ENCODE measurements at places on chromosomes 6 and 20.
A peak's percentile ranks its signal among the peaks of the same experiment; 100 is the strongest.

GRCh38 chr20:24780674-24781417, 168.2 kb upstream of the CST7 start:
- DNase-seq = no peak

- no peak for DNase-seq
Observed at GRCh38 chr6:169830876-169831275, 79.5 kb downstream of the ERMARD start.

GRCh38 chr20:23629017-23629541, 8.7 kb downstream of the CST3 start:
- DNase-seq = no peak

GRCh38 chr20:53174454-53174853, 202.3 kb downstream of the TSHZ2 start:
- DNase-seq = no peak

DNA sequence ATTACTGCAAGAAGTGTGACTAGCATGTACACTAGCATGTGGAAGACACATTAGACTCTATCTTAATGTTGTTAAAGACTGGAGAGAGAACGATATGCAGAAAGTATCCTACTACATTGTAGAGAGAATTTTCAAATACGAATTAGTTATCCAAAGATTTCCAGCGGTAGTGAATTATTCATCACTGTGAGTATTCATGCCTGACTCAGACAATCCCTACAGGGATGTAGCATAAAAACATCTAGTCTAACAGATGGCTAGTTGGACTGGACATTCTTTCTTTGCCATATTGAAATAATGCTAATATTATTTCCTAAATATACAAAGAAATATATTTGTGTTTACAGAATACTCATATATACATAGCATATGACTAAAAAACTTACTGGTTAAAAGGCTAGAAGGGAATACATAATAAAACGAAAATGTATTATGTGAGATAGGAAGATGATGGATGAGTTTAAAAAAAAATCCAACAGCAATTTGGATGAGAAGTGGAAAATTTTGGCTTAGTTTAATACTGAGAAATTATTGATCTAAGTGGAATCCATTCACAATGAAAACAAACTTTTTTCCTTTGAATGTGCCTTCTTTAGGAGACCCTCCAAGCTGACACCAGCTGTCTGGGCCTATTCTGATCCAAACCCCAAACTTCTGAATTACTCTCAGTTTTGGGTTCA, 580.7 kb downstream of the RFPL4B start:
- DNase-seq = no peak

- DNase-seq = no peak
Observed at GRCh38 chr6:51568771-51569170, 518.6 kb downstream of the PKHD1 start.

- no peak for DNase-seq
Observed at GRCh38 chr6:7000825-7001777, 106.7 kb upstream of the RREB1 start.

- no peak for DNase-seq
Observed at GRCh38 chr6:1526398-1527072, 83.2 kb upstream of the FOXC1 start.

GRCh38 chr6:110098511-110099116, 80.9 kb downstream of the WASF1 start:
- no peak for DNase-seq

DNA sequence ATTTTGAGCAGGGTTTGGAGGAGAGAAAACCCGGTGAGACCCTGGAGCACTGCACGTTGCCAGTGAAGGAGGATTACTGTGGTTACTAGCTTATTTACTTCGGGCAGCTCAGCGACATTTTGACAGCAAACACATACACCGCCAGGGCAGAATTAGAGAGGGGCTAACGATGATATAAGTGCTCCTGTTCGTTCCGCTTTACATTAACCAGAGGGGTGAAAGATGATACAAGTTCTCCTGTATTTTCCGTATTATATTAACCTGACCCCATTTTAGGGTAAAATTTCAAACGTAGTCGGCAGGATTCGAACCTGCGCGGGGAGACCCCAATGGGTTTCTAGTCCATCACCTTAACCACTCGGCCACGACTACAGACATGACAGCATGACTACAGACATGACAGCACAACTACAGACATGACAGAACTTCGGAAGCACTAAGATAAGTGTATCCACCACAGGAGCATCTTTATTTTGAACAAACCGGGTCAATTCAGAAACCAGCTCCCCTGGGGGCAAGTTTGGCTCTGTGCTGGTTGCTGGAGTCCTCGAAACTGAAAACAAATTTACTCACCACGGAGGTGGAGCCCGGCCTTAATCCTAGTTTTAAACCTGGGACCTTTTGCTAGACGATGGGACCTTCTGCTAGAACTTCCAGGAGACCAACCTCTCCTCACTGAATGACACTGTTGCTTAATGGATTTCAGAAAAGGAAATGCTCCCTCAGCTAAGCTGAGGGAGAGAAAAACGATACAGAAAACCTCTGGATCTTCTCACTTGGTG, 80.4 kb upstream of the ZNF184 start:
- no peak for DNase-seq

DNA sequence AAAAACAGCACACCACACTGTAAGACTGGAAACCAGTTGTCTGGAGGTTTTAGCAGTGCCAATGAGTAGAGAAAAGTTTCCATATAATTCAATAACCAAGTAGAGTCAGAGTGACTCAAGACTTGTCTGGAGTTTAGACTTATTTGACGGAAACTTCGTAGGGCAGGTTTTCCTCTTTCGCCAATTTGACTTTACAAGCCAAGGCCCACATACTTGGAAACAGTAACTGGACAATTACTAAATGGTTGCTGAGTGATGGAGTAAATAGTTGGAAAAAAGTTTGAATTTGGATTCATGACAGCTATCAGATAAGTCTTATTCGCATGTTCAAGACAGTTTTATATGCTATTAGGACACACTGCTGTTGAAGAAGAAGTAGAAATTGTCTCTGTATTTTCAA, 48.1 kb upstream of the CTAGE9 start:
- DNase-seq = no peak

GRCh38 chr20:48635791-48636267, 192.0 kb downstream of the PREX1 start:
- peak; percentile 26 for DNase-seq

- no peak for DNase-seq
Observed at GRCh38 chr6:13810688-13811446, 3.5 kb downstream of the MCUR1 start.

DNA sequence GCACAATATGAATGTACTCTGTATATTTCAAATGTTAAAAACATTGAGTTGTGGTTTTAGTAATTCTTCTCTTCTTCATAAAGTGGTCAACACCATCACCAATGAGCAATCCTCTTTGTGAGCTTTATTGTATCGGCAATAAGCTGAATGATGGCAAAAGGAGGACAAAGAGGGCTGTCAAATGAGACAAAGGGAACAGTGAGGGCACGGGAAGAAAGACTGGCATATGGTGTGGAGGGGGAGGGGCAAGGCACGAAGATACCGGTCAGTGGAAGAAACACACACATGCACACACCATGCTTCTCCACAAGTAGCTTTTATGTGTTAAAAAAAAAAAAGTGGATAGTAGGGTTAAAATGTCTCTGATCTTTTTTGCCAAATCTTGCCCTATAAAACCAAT, 506.8 kb upstream of the CITED2 start:
- DNase-seq = no peak

DNA sequence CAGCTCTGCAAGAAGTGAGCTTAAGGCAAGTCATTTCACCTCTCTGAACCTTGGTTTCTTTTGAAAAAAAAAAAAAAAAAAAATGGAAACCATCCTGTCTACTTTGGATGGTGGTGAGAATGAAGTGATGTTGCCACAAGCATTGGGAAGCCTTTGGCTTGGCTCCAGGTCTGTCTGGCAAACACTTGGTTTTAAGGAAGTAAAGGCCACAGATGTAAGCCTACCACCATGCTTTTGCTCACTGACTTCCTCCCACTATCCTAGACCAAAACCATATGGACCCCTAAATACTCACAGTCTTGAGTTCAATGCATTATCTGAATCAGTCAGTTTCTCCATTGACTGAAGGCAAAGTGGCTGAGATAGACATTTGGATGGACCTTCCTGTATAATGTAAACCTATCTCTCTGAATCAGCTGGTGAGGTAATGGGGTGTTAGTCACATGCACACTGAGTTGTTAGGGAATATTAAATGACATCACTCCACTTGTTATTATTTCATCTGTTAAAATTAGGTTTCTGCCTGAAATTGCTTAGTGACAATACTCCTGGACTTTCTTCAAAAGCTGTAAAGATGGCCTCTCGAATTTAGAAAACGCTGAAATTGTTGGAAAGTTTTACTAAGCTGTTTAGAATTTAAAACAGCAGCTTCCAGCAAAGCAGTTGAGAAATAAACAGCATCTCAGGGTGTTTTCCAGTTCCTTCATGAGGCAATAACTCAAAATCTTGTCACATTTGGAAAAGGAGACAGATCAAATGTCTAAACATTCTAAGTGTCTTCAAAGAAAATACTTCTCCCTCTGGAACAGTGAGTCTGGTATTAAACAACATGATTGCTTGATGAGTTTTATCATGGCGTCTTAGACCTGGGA, 833.5 kb downstream of the DHX35 start:
- DNase-seq = no peak

DNA sequence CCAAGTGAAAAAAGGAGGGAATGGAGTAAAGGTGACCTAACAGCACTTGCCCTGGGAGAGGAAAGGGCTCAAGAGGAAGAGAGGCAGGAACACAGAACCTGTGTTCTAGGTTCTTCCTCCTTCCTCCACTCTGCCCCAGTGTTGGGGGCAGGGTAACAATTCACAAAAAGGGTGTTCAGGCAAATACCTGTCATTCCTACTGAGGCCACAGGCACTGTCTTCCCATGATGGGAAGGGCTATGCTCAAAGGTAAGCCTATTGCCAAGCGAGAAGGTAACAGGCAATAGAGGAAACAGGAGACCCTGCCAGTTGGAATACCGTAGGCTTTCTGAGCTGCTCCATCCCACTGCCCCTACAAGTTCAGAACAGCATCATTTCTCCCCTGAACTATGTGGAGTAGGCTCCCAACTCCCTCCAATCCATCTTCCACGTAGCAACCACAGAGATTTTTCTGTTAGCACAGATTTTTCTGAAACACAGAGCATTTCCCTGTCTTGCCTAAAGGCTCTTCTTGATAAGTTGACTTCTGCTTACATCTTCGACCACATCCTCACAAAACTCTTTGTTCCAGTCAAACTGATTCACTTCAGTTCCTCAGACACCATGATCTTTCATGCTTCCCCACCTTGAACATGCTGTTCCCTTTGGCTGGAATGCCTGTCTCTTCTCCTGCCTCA, 2.7 kb downstream of the AGPAT1 start:
- no peak for DNase-seq

DNA sequence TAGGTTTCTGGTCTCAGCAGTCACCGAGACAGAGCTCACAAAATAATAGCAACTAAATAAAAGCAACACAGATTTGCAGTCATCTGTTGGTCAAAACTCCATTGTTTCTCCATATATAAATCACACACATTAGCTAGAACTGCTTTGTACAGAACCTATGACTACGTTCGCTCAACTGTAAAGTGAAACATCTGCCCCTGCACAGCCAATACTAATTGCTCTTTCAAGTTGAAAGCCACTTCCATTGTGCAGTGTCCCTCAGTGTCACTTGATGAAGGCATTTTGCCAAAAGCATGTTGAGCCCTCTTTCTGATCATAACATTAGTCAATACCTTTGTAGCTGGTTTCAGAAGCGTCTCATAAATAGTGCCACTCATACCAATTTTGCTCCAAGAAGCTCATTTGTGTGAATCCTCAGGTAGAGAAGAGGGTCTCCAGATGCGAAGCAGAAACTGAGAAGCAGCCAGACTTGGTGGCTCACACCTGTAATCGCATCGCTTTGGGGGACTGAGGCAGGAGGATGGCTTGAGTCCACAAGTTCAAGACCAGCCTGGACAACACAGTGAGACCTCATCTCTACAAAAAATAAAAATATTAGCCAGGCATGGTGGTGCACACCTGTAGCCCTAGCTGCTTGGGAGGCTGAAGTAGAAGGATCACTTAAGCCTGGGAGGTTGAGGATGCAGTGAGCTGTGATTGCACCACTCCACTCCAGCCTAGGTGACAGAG, 68.9 kb downstream of the PERP start:
- DNase-seq = no peak

DNA sequence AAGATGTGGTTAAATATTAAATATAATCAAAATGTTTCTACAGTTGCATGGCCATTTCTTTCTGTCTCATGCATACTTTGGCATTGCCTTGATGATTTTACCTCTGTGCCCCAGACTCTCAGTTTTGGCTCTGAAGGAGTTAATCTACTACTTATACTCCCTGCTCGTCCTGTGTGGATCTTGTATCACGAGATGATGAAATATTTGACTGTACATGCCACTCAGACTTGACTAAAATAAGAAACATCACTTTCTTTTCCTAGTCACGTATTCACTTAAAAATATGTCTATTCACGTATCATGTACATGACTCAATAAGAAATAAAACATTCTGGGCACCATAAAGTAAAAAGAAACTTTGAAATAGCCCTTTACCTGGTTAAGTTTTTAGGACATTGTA, 397.7 kb downstream of the RFPL4B start:
- DNase-seq = no peak

DNA sequence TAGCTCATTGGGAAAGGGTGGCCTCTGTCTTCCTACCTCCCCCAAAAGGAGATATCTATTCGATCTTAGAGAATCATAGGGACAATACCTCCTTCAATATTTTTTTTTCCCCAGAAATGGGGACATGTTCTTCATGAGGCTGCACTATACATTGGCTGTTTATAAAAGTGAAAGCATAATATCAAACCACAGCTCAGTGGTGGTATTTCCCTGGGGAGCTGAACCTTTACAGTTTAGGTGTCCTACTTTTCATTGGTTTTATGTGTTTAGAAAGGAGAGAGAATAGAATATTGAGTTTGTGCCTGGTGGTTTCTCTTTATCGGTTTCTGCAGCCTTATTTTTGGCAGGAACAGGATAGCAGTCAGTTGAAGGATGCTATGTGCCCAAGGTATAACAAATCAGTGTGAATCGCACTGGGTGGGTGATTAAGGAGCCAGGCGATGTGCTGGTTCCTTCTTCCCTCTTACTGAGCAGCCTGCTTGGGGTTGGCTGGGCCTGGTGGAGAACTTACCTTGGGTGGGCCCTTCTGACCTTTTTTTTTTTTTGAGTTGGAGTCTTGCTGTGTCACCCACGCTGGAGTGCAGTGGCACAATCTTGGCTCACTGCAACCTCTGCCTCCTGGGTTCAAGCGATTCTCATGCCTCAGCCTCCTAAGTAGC, 25.2 kb downstream of the UST start:
- no peak for DNase-seq

DNA sequence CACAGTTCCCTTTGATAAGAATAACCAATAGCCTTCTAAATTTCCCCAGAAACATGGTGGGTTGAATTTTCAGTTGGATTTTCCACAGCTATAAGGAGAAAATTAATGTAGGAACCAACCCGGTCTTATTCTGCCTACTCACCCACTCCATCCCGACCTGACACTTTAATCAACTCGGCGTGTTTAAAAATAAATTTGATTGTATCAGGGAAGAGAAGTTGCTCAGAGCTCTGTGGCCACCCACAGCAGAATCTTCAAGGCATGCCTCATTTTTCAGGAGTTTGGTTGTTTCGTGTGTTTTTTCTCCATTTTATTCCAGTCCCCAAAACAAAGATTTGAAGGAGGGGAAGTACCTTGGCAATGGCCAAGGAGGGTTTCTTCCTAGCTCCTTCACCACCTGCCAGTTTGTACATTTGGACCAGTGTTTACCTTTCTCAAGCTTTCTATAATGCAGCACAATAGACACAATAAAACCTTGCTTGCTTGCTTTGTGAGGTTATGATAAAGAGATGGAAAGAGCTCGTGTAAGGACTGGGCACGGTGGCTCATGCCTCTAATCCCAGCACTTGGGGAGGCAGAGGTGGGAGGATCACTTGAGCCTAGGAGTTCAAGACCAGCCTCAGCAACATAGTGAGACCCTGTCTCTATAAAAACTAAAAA, 297.2 kb upstream of the JARID2 start:
- no peak for DNase-seq

GRCh38 chr6:110408901-110409300, 6.5 kb downstream of the DDO start:
- no peak for DNase-seq

Data from stimulated activated CD4-positive, alpha-beta T cell treated with anti-CD3 and anti-CD28 coated beads, Interleukin-2, amount 100 ng/mL, for 4 hours (primary cell).